ENCODE measurements at places on chromosomes 5 and 9.

- DNase-seq, result no peak
These were observed 137.7 kb downstream of the SYK start for GRCh38 chr9:90939351-90939750.

DNA sequence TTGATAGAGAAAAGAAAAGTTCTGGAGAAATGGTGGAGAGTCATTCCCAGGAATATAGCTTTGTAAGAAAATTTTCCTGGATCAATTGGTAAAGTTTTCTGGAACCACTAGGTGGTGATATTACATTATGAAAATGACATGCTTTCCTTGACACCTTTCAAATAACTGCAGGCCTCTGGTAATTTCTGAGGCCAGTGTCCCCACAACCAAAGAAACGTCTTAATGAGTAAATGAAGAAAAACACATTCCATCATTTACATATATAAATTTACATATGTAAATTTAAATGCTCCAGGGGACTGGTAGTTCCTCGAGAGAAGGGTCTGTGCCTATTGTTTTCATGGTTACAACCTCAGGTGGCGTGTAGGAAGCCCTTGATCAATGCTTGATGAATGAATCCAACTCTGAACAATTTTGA, 17.2 kb upstream of the RGS3 start:
- DNase-seq, result no peak

GRCh38 chr5:80921026-80921425, 39.1 kb upstream of the RASGRF2 start:
- no peak for DNase-seq

DNA sequence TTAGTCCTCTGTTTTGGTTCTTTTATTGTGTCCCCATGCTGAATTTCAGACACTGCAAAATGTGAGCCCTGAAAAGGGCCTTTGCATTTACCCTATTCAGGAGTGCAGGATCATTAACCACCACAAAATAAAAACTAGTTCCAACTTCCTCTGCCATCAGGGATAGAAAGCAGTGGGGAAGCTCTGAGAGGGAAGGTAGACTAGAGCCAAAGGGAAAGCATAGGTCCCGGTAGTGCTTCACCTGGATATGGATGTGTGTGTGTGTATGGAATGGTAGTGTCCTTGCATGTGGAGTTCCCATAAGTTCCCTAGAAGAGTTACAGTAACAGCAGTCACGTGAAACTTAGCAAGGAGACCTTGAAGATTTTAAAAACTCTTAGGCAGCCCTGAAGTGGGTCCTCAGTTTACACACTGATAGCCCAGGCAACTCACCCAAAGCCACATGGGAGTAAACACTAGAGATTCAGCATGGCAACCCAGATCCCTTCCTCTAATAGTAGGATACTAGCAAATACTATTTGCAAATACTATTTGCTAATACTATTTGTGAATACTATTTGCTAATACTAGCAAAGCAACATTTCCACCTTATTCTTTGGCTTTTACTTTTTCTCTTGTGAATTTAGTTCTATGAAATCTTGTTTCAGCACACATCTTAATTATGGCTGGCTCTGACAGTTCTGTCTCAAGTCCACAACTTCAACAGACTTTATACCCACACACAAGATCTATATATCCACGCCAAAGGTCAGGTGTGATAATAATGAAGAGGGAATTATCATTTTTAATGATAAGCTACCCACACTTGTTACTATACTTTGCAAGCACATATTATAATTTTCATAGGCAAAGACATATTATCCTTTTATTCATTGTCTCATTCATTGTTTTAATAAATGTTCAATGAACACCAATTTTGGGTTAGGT, 70.4 kb upstream of the IFNE start:
- no peak for DNase-seq

DNA sequence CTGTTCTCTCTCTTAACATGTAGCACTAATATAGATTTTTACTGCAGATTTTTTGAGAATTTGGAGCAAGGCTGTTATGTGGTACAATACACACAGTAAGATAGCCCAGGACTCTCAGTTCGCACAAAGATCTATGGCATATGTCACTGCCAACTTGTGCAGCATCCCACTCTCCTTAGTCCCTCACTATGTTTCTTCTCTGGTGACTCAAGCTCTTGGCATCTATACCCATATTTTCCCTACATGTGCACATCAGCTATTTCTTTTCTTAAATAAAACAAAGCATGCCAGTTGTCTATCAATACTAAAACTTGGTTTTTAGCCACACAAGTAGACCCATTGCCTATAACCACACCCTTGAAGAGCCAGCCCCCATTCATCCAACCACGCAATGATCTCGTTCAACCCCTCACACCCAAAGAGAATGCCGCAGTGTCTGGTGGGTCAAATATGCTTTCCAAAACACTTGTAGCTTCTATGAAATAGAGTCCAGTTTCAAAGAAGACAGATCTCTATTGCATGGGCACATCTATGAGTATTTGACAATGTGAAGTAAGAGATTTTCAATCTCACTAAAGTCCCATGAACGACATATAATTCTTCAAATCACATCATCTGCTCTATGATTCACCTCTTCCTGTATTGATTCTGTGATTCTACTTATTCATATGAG, 18.2 kb upstream of the IL7R start:
- no peak for DNase-seq

DNA sequence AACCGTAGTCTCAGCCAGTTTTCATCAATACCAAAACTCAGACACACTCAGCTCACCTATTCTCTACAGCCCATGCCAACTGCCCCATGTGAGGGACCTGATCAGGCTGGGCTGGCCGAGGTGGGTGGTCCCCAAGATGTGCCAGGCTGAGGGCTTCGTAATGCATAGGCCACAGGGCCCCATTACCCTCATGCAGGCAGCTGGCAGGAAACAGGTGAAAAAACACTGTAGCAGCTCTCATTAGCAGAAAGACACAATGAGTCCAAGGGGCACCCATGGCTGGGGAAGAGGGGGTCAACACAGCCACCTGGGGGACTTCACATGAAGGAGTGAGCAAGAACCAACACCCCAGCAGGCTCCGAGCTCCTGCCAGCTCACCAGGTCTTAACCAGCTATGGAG, 8.2 kb downstream of the IPPK start:
- no peak for DNase-seq

GRCh38 chr5:139410993-139411828, 7.3 kb upstream of the SPATA24 start:
- DNase-seq, result no peak

DNA sequence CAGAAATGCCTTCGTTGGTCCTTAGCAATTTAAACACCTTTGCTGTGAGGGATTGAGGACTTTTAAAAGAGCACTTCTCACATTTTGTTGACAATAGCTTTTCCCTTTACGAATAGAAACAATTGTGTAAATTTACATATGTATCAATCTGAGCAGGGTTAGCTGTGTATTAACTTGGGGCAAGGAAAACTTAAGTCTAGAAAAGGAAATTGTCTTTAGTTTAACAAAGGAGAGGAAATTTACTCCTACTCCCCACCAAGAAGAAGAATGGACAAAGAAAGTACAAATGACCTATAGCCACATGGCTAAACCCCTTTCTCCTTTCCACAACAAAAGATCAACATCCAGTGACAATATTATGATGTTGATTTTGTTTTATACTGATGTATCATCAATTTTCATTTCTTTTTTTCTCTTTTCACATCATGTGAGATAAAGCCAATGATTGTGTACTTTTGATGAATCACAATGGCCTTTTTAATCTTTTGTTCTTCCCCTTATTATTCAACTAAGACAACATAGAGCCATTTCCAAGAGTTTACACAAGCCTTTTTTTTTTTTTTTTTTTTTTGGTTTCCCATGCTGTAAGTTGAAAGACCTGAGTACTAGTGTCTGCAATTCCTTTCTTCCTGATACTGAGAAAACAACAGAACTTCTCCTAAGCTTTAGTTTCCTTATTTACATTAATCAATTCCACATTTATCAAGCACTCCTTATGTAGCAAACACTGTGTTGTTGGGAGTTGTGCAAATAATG, 19.0 kb downstream of the FOXB2 start:
- no peak for DNase-seq

DNA sequence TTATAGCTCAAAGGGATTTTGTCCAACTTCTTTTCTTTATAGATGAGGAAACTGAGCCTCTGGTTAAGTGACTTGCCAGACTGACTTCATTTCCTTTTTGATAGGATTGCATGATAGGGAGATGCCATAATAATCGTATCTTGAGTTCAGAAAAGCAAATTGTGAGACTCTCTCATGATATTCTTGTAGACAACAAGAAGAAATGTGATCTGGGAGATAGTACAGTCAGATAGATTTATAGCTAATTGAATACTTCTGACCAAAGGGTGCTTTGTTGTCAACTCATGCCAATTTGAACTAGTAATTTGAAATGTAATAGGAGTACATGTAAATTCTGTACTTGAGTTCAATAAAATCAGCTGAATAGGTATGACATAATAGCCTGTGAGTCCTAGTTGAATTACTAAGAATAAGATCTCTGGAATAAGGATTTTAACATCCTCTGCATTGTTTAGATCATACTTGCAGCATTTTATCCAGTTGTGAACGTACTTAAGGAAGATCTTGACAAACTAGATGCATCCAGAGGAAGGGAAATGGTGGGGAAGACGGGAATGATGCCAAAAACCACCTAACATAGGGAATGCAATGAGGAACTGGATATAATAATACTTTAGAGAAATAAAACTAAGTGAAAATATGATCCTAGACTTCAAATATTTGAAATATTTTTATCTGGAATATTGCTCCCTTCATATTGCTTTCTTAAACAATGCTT, 25.5 kb downstream of the CWC27 start:
- no peak for DNase-seq

GRCh38 chr9:7320139-7320538, 479.4 kb downstream of the DMAC1 start:
- DNase-seq, result peak; percentile 62

GRCh38 chr5:62938927-62939326, 360.3 kb downstream of the LRRC70 start:
- no peak for DNase-seq

DNA sequence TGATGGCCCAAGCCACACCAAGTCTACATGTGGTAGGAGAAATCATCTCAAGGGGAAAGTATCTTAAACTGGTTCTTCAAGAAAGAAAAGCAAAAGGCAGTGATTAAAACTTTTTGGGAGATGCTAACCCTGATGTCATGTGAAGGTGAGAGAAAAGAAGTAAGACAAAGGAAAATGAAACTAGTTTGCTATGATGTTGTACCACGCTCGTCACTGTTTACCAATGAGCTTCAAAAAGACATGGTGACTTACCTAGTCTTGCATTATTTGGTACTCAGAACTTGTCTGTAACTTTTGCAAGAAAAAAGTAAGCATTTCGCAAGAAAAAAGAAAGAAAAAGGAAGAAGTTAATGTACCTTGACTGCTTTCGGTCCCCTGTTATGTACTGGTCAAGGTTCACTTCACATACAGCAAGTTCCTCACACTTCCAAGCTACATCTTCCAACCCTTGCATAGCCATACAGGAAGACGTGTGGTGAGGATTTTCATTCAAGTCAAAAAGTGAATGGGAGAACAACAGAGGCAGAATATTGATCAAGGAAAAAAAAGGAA, 739.3 kb downstream of the NR2F1-AS1 start:
- DNase-seq, result no peak

GRCh38 chr9:137703842-137704508, 85.2 kb downstream of the EHMT1 start:
- no peak for DNase-seq

DNA sequence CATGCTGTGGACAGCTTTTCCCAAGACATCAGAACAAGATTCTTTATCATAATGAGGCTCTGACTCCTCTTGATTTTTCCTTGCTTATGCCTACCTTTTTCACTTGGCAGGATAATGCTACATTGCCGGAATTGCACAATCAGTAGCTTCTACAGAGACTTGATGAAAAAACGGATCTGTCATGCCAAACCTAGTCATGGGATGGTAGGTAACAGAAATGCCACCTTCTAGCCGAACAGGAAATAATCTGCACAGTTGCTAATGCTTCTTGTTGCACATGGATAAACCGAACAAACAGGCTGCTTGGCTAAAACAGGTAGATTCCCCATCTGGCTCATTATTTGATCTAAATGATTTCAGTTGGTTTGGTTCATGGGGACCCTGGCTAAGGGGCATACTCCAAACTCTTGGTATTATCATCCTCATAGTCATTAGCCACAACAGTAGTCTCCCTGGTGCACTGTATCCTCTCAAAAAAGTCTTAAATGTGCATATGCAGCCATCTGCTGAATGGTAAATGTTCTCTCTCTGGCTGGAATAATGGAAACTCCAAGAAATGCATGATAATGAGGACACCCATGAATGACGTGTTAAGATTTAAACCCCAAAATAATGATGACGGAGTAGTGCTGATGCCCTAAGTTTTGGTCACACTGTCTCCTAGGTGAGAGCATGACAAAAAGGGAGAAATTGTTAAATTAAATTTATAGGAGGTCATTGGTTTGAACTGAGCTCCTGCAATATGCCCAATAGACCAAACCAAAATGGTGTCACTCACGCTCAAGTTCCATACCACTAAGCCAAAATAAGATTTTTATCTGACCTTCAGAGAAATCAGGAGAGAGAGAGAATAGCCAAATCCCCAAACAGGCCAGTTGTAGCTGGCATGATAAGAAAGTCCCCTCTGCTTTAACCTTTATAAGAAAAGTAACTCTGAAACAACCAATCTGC, 47.0 kb downstream of the RAPGEF1 start:
- no peak for DNase-seq

GRCh38 chr5:147310059-147310704, 75.4 kb downstream of the STK32A start:
- no peak for DNase-seq

GRCh38 chr5:3734632-3735031, 139.0 kb downstream of the IRX1 start:
- DNase-seq, result no peak

DNA sequence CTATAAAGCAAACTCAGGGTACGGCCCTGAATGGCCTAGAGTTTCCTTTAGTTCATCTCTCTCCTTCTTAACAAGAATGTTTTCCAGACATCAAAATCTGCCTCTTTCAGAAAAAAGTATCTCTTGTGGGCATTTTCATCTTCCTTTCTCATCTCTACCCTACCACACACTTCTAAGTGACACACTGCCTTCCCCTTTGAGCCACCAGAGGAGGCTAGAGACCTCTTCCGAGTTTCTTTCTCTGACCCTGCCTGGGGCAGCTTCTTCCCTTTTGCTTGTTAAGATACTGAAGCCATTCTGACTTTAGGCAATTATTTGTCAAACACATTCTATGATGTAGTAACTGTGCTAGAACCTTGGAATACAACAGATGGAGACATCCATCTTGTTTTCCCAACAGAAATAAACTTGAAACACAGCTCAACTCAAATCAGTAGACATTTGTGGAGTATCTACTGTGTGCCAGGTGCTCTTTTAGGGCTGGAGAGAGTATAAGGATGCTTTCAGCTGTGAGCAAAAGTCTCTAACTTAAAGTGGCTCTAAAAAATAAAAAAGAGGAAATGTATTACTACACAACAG, 8.6 kb upstream of the SV2C start:
- DNase-seq, result no peak

GRCh38 chr9:86082870-86083269, 16.5 kb downstream of the GOLM1 start:
- no peak for DNase-seq

- DNase-seq, result no peak
These were observed 55.9 kb downstream of the ROPN1L start for GRCh38 chr5:10497554-10497953.

- no peak for DNase-seq
These were observed 14.9 kb upstream of the PCSK1 start for GRCh38 chr5:96447949-96448348.

- DNase-seq, result no peak
These were observed 10.0 kb upstream of the NDST1 start for GRCh38 chr5:150497989-150498317.

All from AG04449 (cell line).